ENCODE measurements at places on chromosomes 5 and 9.

DNA sequence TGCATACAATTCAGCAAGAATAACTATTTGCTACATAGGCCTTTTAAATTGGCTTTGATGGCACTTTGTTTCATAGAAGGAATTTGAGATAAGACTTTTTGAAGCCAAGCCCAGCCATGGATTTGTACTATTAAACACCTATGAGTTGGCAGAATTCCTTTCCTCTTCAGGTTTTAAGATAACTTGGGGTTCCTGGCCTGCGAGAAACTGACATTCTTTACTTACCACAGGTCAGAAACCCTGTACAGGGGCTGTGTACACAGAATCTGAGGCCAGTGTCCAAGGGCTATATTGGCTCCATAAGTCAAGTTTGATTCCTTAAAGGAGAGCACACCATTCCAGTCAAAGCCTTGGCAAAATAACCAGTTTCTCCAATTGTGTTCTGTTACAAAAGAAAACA lies 10.8 kb upstream of the BTNL3 start:
- no peak for DNase-seq

DNA sequence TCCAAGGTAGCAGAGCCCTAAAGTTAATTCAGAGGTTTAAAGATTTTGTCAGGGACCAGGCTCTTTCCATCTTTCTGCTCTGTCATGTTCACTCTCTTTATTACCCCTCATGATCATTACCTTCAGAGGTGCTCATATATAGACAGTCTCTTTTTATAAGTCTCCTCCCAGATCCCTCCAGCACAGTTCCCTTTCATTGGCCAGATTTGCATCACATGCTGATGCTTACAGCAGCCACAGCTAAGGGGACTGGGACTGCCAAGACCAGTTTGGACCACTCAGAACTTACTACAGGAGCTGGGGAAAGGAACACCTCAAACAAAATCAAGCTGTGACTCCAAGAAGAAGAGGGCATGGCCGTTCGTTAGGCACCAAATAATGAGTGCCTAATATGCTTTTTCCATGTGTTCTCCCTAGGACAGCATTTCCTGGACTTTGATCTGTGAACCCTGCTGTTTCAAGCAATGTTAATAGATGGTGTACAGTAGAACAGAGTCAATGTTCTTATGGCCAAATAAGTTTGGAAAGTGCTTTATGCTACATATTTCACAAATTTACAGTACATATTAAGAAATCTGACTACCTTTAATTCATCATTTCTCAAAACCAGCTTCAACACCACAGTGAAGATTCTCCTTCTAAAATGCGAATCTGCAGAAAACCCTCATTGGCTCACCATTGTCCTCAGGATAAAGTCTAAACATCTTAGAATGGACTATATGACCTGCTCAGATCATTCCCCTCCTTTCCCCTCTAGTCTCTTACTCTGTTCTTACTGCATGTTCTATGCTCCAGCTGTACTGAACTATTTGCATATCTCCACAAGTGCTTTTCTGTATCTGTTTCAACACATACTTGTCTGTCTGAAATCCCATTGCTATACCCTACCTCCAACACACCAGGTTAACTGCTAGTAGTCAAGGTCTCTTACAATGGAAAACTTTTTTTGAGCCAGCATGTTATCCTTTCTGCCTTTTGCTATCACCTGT lies 3.4 kb downstream of the C5orf58 start:
- DNase-seq = no peak

GRCh38 chr9:89410641-89411350 lies 87.1 kb downstream of the SEMA4D start:
- peak; percentile 57 for DNase-seq

DNA sequence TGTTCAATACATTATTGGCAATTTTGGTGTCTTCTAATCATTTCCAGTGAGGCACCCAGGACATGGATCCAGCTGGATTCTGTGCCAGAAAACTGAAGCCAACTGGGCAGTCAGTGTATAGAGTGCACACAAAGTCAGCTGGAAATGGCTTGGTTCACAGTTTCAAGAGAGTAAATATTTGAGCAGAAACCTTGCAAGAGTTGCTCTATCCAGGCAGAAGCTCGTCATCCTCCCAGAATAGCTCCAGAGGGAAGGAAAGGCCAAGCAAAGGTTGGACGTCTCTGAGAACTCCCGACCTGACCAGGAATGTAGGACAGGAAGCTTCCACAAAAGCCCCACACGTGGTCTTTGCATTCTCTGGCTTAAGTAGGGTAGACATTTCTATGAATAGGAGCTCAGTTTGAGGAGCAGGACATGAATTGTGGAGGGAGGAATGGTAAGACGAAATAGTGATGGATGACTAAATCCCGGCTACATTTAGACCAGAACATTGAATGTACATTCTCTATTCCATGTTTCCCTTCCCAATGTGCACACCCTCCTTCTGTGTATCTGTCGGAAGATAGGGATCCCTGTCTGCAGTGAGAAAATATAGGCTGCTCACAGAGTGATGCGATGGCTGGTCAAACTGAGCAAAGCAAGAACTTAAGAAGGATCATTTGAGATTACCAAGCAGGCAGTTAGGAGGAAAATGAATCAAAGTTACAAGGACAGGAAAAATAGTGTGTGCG lies 72.7 kb upstream of the FCN2 start:
- DNase-seq = no peak

- DNase-seq = no peak
Measured at GRCh38 chr9:107213080-107213479, 70.0 kb upstream of the RAD23B start.

- DNase-seq = no peak
Measured at GRCh38 chr9:120611690-120612068, 31.7 kb upstream of the CDK5RAP2 start.

DNA sequence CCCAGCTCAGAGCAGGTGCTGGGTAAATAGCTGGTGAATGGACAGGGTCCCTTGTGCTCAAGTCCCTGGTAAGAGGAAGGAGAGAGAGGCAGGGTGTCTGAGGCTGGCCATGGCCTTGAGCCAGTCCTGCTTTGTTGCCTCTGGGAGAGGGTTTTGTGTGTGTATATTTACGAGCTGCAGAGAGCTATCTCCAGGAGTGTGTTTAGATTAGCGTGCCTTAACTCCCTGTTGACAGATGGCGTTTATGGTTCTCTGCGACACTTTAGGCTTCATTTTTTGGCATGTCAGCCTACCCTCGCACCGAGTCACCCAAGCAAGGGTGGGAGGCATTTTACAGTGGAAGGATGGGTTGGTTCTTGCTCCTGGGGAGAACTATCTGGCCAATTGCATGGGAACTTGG lies 22.2 kb downstream of the HMCN2 start:
- no peak for DNase-seq

DNA sequence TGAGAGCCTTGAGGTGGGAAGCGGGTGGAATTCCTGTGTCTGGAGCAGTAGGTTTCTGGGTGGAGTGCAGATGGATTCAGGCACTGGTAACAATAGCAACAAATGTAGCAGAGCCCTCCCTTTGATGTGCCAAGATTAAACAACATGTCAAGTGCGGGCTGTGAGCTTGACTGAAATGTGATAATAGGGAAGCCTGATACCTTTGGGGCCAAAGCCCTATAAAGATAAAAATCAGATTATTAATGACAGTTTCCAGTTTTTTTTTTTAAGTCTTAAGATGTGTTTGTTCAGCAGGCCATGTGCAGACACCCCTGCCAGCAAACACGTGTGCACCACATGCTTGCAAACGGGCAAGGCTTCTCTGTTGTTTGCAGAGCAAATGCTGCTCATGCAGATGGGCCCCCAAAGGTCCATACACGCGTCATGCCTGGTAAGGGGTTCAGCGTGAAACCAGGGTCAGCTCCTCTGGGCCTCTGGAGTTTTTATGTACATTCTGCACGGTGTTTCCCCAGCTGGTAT lies 193.2 kb downstream of the GADD45G start:
- DNase-seq = no peak

- DNase-seq = no peak
Measured at GRCh38 chr5:1732238-1732941, 67.2 kb downstream of the MRPL36 start.

DNA sequence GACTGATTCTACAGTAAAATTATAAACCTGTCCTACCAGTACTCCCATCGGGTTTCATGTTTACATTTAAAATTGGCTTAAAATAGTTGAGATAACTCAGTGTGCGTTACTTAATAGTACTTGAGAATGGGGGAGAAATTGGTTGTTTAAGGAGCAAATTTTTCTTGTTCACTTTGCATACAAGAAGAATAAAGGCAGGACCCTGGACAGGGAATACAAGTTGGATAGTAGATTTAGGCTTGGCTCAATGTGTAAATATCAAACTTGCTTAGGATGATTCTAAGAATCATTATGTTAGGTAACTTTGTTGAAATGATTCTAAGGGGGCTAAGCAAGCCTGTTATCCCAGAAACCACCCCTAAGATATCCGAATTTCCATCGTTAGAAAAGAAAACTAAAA lies 448.4 kb upstream of the TLE4 start:
- DNase-seq = no peak

GRCh38 chr5:168291964-168292785 lies 730 bp downstream of the WWC1 start:
- no peak for DNase-seq

- DNase-seq = no peak
Measured at GRCh38 chr5:173890195-173890991, 2.2 kb downstream of the CPEB4 start.

GRCh38 chr9:135081264-135081660 lies 6.2 kb upstream of the OLFM1 start:
- DNase-seq = no peak

DNA sequence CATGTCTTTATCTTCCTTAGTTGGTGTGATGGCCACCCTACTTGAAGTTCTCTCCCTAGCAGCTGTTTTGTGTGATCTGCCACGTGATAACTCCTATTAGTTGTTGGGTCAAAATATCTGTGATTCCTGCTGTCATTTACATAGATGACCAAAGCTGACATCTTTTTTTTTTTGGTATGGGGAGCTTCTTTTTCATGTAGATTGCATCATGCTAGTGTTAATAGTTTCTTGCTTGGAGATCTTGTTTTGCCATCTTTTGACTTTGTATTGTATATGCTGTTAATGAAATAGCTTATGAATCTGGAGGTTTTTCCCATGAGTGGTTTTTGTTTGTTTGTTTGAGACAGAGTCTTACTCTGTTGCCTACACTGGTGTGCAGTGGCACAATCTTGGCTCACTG lies 243.8 kb downstream of the KDM4C start:
- no peak for DNase-seq

DNA sequence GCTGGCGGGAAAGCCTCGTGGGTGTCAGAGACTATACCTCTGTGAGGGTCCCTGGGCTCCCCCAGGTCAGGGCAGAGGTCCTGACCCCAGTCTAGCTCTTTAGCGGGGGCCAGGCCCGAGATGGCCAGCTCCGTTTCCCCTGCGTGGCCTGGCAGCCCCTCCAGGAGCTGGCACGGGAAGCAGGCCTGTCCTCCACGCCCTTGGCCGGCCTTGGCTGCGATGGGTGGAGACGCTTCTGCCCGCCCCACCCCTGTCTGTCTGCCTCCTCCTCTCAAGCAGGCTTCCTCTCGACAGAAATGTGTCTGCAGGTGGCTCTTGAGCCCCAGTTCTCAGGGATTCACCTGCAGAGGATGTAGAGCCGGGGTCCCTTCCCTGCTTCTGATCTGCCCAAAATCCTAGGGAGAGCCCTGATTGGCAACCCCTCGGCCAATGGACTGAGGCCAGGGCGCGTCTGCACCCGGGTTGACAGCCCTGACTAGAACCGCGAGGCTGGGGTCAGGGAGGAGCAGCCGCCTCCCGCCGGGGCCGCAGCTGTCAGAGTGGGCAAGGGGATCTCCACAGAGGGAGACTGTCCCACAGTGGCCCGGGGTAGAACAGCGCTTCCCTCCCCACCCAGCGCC lies 2.6 kb upstream of the GRIN1 start:
- DNase-seq = no peak

- DNase-seq = peak; percentile 68
Measured at GRCh38 chr5:151157426-151158286, at the start of gene ANXA6. ANXA6 (minus strand) TSS chr5:151157779; CDS start chr5:151147901, 9,878 bp downstream.

GRCh38 chr9:136324501-136325300 lies 2.6 kb upstream of the GPSM1 start:
- DNase-seq = no peak

DNA sequence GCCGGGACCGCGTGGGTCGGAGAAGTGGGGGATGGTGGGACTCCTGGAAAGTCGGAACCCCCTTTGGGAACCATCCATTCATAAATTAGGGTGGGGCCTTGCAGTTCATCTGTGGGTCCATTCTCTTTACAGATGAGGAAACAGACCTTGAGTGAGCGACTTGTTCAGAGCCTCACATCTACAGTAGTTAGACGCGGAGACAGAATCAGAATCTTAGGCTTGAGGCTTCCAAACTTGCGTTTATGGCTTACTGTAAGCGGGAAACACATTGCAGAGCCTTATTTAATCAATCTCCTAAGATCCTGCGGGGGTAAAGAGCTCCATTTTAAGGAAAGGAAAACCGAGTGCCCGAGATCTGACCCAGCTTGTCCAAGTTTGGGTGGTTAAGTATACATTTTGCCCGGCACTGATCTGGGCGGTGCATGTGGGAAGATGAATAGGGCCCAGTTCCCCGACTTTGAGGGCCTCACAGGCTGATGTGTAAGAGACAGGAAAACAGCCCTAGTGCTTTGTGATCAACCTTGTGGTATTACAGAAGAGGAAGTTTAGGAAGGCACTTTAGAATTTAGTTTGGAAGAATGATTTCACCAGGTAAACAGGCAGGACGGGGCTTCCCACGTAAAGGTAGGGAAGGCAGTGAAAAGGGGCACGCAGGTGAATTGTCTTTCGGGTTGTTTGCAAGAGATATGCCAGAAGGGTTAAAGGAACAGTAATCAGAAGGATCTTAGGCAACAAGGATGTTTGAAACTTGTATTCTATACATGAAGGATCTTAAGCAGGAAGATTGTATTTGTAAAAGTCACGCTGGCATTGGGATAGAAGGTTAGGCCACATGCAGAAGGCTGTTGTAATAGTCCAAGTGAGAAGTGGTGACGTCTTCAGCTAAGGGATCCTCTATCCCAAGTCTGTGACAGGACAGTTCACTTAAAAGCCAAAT lies 744 bp downstream of the TARS1 start:
- peak; percentile 24 for DNase-seq

GRCh38 chr5:179554981-179555380 lies 4.6 kb downstream of the RUFY1 start:
- no peak for DNase-seq

GRCh38 chr5:76099756-76100155 lies 16.6 kb downstream of the SV2C start:
- no peak for DNase-seq

GRCh38 chr9:73029346-73029745 lies 76.5 kb upstream of the ALDH1A1 start:
- no peak for DNase-seq

GRCh38 chr5:50699737-50700136 lies 33.3 kb downstream of the PARP8 start:
- no peak for DNase-seq

- DNase-seq = no peak
Measured at GRCh38 chr9:99607842-99608448, 213.7 kb upstream of the NR4A3 start.

Data from activated T-cell treated with anti-CD3 and anti-CD28 coated beads for 48 hours (primary cell).